ENCODE measurements at places on chromosomes 6 and 20.

DNA sequence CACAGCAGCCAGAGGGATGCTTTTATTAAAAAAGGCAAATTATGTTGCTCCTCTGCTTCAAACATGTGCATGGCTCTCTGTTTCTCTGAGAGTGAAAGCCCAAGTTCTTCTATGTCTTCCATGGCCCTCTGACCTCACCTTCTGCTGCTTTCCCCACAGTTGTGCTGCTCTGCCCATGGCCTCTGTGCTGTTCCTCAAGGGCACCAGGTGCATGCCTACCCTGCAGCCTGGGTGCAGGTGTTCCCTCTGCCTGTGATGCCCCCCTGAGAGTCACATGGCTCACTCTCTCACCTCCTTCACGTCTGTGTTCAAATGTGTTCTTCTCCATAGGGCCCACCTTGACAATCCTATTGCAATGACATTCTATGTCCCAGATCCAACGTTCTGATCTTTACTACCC is 477.0 kb upstream of the CHD6 start:
- DNase-seq: no peak

- no peak for DNase-seq
Measured at GRCh38 chr6:136303516-136303915, 13.9 kb upstream of the BCLAF1 start.

GRCh38 chr20:48384147-48384818 is 443.5 kb downstream of the PREX1 start:
- no peak for DNase-seq

- DNase-seq: no peak
Measured at GRCh38 chr6:136608991-136609390, 58.8 kb upstream of the MAP7 start.

DNA sequence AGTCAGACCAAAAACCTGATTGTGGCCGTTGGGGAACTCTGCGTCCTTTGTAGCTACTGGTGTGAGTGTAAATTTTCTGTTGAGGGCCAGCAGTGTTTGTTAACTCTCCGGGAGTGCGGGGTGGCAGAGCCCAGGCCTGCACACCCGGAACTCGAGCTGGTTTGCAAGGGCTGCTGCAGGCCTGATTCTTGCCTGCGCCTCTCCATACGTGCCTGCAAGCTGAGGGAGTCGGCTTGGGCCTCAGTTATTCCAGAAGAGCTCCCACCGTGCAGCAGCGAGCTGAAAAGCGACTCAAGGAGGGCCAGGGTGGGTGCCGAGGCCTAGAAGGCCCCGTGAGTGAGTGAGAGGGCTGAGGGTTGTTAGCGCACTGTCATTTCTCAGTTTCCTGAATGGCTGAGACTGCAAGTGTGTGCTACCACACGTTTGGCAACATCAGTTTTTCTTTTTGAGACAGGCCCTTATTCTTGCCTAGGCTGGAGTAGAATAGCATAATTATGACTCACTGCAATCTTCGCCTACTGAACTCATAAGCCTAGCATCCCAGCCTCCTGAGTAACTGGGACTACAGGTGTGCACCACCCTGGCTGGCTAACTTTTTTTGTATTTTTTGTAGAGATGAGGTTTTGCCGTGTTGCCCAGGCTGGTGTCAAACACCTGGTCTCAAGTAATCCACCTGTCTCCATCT is 33.9 kb upstream of the KIF13A start:
- no peak for DNase-seq

- no peak for DNase-seq
Measured at GRCh38 chr6:81075974-81076373, 676.5 kb downstream of the TENT5A start.

GRCh38 chr6:71512256-71512655 is 223.6 kb downstream of the OGFRL1 start:
- no peak for DNase-seq

- DNase-seq: no peak
Measured at GRCh38 chr6:41023114-41023513, 15.9 kb downstream of the UNC5CL start.

GRCh38 chr6:971981-972640 is 279.2 kb upstream of the EXOC2 start:
- no peak for DNase-seq

GRCh38 chr6:78910010-78910409 is 42.7 kb downstream of the IRAK1BP1 start:
- no peak for DNase-seq

DNA sequence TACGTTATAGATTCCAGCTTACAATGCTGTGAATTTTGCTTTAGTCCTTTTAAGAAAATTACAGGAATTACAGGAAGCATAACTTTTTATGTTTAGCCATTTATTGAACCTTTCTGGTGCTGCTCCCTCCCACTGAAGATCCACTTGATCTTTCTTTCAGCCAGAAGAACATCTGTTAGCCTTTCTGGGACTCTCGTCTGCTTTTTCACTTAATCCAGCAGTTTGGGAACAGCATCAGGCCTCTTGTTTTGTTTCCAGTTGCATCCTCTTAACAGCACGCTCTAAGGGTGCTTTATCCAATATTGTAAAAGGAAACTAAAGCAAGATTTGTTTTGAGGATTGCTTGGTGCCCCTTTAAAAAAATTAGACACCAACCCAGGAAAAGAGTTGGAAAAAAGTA is 10.3 kb upstream of the CYP24A1 start:
- DNase-seq: no peak

DNA sequence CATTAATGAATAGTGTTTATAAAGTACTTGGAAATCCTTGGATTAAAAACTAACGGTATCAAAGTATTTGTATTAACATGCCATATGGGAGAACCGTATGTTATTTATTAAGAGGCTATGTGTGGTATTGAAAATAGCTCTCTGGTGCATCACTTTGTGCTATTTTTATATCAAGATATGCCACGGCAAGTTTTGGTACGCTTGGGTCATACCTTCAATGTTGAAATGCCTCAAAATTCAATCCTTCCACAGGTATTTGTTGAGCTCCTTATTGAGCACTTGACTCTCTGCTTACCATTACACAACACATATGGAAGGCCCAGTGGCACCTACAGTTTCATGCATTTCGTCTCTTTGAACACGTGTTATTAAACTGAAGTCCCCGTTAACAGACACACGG is 647.9 kb downstream of the KIF16B start:
- no peak for DNase-seq

GRCh38 chr6:43989581-43990146 is 137.6 kb downstream of the MRPL14 start:
- DNase-seq: no peak

DNA sequence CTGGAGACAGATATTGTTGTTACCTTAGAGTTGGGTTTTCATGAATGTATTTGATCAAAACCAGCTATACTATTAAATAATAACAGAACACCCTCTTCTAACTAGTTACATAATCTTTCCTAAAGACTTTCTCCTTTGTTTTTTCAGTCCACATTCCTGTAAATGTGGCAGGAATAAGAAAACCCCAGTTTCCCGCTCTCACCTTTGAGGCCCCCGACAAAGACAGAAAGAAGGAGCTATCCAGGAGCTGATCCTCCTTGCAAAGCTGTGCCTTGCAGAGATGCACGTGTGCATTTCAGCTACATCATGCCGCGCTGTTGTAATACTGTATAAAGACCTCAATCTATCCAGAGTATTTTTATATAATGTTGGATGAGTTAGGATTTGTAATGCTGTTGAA is 102.7 kb downstream of the SLC22A3 start:
- DNase-seq: no peak
